ENCODE measurements at places on chromosomes 4 and X. TPM values are rescaled to one million over a fixed set of nuclear protein-coding genes. Genes with fewer than 3 reads are reported as not detected.

Gene HAND2
- 0.45 TPM for total RNA-seq

Gene ADGRL3
- 0.05 TPM for total RNA-seq

Gene VCX2
- total RNA-seq, result not detected

Gene GCNA
- total RNA-seq, result 1.9 TPM

Gene LANCL3
- not detected for total RNA-seq

Gene C4orf51
- not detected for total RNA-seq

Gene MAGEA12
- 0.15 TPM for total RNA-seq

Gene AADAT
- total RNA-seq, result 8.0 TPM

Gene TTC29
- total RNA-seq, result not detected

Data from A549 treated with Hydrocortisone at 1 μM for 4 hours (cell line).